Activated CD4-positive, alpha-beta T cell treated with anti-CD3 and anti-CD28 coated beads for 24 hours (primary cell): ENCODE measurements at places on chromosomes 2 and 18.

- DNase-seq: no peak
These were observed 105.0 kb upstream of the DNAJC10 start for GRCh38 chr2:182611009-182611408.

GRCh38 chr18:24189007-24189528, 50.2 kb downstream of the CABYR start:
- DNase-seq: no peak

GRCh38 chr18:37534627-37535026, 31.0 kb downstream of the CELF4 start:
- DNase-seq: no peak

DNA sequence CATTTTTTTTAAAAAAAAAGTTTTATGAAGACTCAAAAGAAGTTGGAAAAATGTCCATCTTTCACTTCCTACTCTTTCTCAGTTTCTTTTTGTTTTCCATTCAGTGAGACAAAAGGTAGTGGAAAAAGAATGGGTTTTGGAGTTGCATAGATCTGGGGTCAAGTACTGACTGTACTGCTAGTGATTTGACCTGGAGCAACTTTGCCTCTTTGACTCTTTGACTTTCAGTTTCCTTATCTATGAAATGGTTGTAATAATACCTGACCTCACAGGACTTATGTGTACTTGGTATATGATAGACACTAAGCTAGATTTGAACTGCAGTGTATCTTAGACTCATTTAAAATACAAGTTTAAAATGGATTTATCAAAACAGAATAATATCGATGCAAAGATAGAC, 3.5 kb upstream of the KCNE4 start:
- DNase-seq: no peak

DNA sequence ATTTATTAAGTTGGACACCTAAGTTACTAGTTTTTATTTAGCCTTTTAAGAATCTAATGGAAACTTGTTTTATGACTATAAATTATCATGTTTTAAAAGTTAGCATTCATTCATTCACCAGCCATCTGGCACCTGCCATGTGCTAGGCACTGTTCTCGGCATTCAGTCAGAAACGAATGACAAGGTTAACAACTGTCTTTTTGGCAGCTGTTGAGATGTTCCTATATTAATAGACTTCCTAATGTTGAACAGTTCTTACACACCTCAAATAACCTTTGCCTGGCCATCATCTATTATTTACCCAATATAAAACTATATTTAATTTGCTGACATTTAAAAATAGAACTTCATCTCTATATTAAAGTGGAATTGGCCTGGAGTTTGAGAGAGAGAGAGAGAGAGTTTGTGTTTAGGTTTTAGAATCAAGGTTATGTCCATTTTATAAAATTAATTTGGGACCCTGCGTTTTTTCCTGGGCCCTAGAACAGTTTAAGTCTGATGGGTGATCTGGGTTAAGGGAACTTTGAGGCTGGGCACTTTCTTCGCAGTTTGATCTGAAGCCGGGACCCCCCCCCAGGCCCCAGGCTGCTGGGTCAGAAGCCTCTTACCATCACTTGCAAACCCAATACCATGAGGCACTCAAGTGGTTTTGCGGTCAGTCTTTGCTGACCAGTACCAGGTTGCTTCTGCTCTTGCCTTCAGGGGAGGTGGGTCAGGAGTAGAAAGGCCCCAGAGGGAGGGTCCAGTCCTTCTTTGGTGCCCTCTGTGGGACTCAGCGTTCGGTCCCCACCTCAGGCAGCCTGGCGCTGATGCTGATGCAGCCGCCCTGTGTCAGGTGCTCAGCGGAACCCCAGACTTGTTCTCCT, 48.3 kb upstream of the ASB1 start:
- DNase-seq: no peak

DNA sequence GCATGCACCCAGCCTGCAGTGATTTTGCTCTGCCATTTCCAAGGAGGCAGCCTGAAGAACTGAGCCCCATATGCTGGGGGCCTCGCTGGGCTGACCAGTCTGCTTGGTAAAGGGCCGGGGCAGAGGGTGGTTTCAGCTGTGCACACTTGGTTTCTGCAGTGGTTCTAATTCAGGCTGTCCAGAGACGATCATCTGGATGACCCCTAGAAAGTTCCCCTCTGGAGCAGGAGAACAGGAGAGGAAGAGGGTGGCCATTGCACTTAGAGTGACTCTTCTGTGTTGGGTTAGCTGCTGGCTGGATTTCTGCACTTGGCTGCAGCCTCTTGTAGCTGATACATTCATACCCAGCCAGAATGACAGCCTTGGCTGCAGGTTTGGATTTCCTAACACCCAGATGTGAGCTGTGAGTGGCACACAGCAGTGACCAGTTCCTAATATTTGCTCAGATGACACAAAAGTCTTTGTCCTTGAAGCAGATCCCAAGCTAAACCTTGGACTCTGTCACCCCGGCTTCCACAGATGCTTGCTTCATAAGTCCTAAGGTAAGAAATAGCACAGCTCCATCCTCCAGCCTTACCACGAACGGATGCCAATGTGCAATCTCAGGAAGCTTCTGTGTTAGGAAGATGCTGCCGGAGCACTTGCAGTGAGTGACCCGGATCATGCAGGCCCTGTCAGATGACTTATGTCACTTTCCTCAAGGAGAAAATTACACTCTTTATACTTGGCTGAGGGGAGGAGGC, 105.6 kb downstream of the HNRNPLL start:
- no peak for DNase-seq

GRCh38 chr2:236172255-236173035, 4.3 kb upstream of the GBX2 start:
- no peak for DNase-seq

DNA sequence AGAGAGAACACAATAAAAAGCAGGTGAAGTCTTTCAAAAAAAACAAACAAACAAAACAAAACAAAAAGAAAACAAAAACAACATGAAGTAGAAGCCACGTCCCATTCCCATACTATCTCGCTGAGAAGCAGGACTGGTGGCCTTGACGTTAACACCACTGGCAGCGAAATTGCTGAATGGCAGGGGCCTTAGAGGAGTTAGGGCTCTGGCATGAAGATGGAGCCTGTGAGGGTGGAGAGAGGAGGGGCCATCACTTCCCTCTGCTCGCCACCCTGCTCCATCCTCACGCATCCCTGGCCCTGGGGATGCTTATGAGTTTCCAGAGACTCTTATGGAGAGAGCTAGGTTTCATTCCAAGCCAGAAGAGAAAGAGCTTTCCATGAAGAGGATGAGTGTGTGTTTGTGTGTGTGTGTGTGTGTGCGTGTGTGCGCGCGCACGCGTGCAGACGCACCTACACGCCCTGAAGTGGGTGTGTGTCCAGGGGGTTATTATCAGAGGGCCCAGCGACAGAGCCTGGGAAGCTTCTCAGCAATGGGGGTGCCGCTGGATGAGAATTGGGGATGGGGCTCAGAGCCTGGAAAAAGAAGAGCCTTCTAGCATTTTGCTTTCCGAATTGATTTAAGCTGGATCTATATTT, 20.4 kb upstream of the IMPA2 start:
- no peak for DNase-seq

GRCh38 chr2:78601113-78601512, 424.4 kb upstream of the REG3G start:
- DNase-seq: no peak

DNA sequence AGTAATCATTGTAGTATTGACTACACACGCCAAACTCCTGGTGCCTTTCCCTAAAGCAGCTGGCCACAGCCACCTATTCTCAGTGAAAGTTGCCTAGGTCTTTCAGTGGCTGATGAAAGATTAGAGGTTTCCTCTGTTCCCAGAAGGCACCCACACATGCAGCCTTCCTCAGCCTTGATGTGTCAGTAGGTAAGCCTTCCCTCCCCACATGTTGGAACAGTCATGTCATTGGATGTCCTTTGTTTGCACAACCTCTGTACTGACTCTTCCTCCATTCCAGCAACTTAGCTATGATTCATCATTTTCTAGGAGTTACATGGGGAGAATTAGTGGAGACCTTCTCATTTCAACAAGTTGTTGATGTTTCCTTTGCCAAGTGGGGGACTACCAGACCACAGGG, 630.8 kb upstream of the SLC39A10 start:
- no peak for DNase-seq

GRCh38 chr2:204024906-204025475, 88.4 kb downstream of the ICOS start:
- no peak for DNase-seq

DNA sequence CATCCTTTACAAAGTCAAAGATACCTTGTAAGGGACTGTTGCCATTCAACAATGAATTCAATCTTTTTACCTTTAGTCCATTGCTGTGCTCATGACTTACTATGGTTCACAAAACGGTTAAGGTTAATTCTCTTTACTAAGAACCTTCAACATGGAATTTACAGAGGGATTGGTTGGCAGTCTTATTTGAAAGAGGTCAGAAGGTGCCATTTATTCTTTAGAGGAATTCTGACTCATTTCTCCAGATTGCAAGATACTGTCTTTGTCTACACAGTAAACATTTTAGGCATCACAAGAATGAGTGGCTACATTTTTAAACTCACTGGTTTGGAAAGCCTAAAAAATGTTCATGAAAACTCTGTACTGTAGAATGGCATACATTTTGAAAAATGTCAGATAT, 17.4 kb downstream of the KCNH7 start:
- no peak for DNase-seq

DNA sequence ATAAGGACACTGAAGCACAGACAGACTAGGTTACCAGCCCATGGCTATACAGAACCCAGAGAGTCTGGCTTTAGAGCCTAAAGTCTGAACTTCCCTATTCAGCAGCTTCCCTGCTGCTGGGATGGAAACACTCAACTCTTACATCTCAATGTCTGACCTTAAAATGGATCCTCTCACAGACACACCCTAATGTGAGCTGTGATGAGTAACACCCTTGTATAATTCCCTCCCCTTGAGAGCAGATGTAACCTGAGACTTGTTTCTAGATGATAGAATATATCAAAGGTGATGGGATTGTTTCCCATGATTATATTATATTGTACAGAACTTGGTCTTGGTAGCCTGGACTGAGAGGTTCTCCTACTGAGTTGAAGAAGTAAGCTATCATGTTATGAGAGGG, 577.1 kb upstream of the KLHL29 start:
- no peak for DNase-seq

- DNase-seq: no peak
These were observed 533.4 kb downstream of the ERBB4 start for GRCh38 chr2:212005085-212005671.

DNA sequence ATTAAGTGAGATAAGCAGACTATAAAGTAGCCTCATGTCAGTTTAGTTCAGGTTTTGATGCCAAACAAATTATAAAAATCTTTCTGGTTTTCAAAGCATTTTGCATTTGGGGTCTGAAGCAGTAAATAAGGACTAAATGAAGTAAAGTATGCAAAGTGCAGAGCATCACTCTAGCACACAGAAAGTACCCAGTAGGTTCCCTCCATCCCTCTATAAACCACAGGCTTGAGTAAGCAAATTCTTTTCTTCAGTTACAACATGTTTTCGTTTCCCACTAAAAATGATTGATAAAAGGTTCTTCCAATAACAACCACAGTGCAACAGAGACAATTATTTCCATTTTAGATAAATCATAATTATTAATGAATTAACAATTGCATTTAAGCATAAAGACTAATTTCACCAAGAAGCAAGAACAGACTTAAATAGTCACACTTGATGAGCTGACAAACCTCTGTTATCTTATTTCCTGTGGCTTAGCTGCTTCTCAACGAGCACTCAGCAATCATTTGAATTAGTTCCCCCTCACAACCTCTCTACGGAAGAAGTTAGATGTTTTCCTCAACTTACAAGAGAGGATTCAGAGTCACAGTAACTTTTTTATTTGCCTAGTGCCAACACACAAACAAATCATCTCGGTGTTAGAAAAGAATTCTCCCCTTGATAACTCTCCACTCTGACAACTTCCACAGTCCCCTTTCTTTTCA, 249.8 kb downstream of the NBAS start:
- no peak for DNase-seq

DNA sequence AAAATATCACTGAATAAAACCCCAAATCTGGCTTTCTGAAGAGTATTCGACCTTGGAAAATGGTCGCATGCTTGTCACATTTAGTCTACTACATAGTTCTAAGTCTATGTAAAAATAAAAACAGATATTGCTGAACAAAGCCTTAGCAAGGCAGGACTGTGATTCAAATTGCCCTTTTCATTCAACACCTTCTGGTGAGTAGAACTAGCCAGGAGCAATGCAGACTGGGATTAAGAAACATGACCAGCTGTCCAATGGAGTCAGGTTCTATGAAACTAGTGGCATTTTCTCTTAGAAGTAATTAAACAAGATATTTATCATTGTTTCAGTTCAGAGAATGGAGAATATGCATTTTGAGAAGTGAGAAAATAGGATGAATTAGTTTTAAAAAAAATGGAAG, 1260.5 kb upstream of the ACVR2A start:
- DNase-seq: no peak

DNA sequence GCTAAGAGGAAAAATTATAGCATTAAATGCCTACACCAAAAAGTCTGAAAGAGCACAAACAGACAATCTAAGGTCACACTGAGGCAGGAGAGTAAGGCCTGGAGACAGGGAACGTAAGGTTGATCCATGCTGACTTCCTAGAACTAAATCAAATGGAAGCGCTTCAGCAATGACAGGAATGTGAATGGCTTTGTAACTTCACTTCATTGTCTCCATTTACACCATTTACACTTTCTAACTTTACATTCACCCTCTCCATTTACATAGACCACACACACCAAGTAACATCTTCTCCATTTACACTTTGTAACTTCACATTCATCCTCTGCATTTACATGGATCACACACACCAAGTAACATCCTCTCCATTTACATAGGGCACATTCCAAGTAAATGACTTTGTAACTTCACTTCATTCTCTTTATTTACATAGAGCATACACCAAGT, 103.1 kb upstream of the SPATS2L start:
- no peak for DNase-seq

DNA sequence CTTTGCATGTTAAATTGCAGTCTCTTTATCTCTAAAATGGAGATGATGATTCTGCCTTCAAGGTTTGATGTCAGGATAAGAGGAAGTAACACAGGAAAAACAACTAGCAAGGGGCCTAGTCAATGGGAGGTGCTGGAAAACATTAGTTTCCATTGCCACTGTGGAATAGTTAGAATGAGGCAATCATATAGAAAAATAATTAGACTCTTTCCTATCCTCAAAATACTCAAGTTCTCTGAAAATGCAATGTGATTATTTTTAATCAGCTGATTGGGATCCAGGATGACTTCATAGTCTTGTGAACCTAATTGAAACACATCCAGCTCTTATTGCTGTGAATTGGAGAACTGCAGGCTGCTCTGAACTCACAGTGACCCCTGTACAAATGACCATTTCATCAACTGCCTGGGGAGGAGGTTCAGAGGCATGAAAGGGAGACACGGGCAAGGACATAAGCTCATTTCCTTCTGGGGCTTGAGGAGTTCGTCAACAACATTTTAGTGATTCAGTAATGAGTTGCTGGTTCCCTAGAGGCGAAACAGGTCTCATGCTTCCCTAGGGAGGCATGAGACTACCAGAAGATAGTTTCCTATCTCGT, 422.5 kb downstream of the LPIN1 start:
- DNase-seq: no peak

GRCh38 chr2:177983183-177983788, 89.3 kb downstream of the PDE11A start:
- no peak for DNase-seq

DNA sequence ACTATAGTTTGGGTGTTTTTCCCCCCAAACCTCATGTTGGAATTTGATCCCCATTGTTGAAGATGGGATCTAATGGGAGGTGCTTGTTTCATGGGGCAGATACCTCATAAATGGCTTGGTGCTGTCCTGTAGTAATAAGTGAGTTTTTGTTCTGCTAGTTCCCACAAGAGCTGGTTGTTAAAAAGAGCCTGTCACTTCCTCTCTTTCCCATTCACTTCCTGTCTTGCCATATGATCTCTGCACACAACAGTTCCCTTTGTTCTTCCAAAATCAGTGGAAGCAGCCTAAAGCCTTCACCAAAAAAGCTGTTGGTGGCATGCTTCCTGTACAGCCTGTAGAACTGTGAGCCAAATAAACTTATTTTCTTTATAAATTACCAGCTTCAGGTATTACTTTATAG, 768.2 kb upstream of the VRK2 start:
- DNase-seq: no peak
